ENCODE measurements at places on chromosomes 4 and X.

GRCh38 chr4:163473130-163473529 is 424 bp downstream of the TKTL2 start:
- DNase-seq = no peak

- no peak for DNase-seq
Measured at GRCh38 chrX:39070009-39070408, 268.8 kb downstream of the MID1IP1 start.

- DNase-seq = no peak
Measured at GRCh38 chr4:22430626-22431025, 85.2 kb downstream of the ADGRA3 start.

DNA sequence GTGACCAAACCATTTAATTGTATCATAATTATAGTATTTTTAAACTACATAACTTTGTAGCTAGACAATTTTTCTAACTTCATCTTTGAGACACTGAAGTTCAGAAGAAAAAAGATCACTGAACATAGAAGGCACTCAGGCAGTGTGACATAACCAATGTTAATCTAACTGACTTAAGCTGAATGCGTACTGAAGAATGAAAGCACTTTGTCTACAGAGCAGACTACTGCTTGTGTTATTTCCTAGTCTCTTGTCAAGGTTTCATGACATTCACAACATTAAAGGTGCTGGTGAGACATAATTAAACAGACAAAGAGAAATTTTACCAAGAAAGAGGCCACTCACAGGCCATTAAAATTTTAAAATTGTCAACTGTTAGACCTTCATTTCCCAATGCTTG is 13.5 kb downstream of the AMMECR1 start:
- no peak for DNase-seq

GRCh38 chr4:93384241-93384640 is 444.3 kb upstream of the ATOH1 start:
- DNase-seq = no peak

GRCh38 chr4:168588916-168589531 is 92.2 kb downstream of the PALLD start:
- DNase-seq = no peak

DNA sequence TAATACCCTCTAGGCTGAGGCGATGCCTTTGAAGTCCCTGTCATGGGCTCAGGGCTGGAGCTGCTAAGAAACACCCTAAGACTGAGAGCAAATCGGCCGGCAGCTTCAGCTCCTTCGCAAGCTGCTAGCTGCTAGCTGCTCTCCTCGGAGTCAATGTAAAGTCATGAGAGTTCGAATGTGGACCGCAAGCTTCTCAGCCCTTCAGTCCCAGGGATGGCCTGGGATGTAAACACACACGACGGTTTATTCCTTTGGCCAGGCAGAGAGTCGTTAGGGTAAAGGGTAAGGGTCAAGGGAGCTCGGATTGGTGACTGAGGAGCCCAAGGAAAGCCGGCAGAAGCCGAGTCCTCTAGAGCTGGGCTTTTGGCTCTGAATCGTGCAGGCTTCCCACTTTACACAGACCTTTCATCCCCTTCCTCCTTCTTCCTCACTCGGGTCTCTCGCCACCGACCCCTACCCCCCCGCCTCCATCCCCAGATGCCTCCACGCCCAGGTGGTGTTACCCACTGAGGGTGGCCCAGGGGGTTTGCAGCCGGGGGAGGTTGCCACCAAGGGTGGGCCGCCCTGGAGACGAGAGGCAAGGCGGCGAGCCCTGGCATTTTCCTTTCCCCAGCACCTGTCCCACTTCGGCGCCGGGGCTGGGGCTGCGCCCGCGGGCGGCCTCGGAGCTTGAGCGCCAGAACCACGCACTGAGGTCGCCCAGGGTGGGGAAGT is 3.1 kb upstream of the BCORL1 start:
- DNase-seq = no peak

GRCh38 chrX:8204169-8204935 is 33.3 kb upstream of the VCX2 start:
- no peak for DNase-seq

- DNase-seq = no peak
Measured at GRCh38 chr4:13766761-13767540, 139.4 kb upstream of the BOD1L1 start.

DNA sequence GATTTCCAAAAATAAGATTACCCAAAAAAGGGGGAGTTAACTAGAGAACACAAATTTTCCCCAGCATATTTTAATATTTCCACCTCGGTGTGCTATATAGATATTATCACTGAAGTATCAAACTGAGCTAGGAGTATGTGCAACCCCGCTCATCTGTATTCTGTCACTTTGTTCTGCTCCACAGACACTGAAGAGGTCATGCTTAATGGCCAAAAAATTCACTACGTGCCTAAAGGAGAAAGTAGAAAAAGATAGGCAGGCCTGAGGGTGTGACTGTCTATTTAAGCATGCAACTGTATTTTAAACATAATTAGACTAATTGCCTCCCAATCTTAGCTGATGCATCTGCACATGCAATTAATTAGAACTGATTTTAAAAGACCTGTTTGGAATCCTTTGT is 24.5 kb downstream of the SH3RF1 start:
- no peak for DNase-seq

GRCh38 chr4:72529148-72529822 is 39.7 kb downstream of the ADAMTS3 start:
- no peak for DNase-seq

DNA sequence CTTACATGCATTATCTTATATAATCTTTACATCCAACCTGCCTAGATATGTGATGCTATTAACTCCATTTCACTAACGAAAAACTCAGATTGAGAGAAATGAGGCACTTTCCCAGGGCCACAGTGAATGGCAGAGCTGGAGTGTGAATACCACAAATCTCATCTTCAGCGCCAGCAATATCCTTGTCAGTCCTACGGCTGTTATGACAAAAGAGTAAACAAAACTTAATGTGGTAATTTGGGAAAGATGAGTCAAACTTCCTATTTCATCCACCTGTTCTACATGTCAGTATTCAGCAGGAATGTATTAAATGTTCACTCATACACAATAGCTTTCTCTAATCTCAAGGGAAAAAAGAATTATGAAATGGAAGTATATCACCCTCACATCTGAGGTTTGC is 56.9 kb downstream of the FAT1 start:
- DNase-seq = no peak

DNA sequence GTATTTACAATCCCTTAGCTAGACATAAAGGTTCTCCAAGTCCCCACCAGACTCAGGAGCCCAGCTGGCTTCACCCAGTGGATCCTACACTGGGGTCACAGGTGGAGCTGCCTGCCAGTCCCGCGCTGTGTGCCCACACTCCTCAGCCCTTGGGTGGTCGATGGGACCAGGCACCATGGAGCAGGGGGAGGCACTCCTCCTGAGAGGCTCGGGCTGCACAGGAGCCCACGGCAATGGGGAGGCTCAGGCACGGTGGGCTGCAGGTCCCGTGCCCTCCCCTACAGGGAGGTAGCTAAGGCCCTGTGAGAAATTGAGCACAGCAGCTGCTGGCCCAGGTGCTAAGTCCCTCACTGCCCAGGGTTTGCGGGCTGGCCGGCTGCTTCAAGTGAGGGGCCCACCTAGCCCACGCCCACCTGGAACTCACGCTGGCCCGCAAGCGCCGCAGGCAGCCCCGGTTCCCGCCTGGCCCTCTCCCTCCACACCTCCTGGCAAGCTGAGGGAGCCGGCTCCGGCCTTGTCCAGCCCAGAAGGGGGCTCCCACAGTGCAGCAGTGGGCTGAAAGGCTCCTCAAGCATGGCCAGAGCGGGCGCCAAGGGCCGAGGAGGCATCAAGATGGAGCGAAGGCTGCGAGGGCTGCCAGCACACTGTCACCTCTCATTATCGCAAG is 113.9 kb downstream of the PRDM5 start:
- DNase-seq = no peak

- no peak for DNase-seq
Measured at GRCh38 chr4:58760737-58761136, 1650.6 kb upstream of the IGFBP7 start.

DNA sequence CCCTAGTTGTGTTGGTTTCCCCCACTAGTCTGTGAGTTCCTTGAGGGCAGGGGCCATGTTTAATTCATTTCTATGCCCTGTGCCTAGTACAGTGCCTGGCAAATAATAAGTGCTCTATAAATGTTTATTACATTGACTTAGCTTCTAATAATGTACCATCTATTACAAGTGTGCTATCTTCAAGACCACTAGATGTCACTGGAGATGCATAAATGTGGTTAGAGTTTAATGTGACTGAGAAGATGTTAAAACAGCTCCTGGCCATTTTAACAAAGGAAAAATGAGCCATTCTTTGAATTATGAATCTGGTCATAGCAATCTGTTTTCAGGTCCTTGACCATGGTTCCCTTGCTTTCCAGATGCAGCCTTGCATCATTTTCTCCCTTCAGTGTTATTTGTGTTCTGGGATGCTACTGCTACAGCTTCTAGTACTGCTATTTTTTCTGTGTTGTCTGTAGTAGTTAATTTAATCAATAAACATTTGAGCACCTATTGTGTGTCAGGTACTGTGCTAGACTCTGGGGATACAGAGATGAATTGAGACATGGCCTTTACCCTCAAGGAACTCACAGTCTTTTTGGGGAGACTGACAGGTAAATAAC is 43.2 kb downstream of the SLC9A6 start:
- DNase-seq = no peak

DNA sequence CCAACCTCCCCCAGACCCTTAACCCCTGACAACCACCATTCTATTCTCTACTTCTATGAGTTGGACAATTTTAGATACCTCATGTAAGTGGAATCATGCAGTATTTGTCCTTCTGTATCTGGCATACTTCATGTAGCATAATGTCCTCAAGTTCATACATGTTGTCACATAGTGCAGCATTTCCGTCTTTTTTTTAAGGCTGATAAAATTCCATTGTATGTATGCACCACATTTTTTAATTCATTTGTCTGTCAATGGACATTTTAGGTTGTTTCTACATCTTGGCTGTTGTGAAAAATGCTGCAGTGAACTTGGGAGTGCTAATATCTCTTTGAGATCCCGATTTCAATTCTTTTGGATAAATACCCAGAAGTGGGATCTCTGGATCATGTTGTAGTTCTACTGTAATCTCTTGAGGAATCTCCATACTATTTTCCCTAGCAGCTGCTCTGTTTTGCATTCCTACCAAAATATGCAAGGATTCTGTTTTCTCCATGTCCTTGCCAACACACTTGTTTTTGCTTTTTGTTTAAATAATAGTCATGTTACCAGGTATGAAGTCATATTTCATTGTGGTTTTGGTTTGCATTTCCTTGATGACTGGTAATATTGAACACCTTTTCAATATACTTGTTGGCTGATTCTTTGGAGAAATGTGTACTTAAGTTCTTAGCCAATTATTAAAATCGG is 48.8 kb upstream of the ADAD1 start:
- DNase-seq = no peak

DNA sequence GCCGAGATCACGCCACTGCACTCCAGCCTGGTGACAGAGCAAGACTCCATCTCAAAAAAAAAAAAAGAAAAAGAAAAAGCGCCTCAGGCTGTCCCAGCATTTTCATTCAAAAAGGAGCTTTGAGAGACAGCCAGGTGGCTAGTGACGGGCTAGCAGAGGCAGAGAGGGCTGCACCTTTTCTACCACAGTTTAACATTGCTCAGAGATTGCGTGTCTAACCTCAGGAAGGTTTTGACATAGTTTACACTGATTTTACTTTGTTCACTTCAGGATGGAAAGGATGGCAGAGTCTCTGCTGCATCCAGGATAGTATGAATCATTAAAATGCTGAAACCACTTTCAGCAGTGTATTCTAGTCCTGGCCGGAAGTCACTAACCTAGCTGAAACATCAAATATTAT is 28.1 kb downstream of the ZFP42 start:
- no peak for DNase-seq

DNA sequence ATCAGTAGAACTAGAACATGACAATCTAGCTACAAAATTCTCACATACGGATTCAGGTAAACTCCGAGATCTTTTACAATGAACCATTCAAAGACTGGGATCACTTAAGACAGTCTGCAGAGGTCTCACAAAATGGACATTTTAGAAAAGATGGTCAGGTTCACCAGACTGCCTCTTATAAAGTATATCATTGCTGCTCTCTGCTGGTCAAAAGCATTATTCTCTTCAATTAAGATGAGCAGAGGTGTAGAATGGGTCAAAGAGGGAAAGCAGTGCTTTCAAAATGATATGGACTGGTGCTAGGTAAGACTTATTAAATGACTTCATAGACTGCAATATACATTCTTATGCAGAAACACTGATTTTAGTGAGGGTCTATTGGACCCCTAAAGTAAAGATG is 434.7 kb downstream of the PACRGL start:
- no peak for DNase-seq

DNA sequence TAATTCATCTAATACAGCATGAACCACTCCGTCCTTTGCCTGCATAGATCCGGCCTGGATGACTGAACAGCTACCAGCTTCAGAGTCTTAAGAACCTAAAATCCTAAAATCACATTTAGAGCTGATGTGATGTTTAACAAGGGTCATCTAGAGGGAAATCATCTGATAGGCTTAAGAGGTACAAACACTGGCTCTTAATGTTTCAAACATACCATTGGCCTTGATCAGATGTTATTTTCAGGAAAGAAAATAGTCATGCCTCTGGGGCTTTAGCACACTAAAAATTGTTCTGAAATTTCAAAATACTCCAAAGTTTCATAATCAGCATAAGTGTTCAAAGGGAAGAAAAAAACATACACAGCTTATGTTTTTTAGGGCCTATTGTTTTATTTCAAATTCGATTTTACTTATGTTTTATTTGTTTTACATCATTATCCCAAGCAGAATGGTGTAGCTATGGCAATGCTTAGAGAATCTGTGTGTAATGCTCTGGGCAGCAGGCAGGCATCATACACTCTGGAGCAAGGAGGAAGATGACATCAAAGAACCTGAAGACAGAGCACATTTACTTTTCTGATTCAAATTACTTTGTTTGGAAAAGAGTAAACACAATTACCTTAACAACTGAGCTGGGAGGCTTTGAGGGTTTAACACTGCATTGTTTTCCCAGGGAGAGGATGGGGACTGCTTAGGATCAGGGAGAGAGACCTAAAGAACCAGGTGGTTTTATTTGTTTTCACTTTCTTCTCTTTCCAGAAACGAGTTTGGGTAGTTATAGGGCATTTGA is 25.3 kb upstream of the LEF1 start:
- no peak for DNase-seq

GRCh38 chr4:98516042-98516440 is 142.4 kb downstream of the TSPAN5 start:
- DNase-seq = no peak

- no peak for DNase-seq
Measured at GRCh38 chr4:62899646-62900364, 1509.4 kb downstream of the TECRL start.

DNA sequence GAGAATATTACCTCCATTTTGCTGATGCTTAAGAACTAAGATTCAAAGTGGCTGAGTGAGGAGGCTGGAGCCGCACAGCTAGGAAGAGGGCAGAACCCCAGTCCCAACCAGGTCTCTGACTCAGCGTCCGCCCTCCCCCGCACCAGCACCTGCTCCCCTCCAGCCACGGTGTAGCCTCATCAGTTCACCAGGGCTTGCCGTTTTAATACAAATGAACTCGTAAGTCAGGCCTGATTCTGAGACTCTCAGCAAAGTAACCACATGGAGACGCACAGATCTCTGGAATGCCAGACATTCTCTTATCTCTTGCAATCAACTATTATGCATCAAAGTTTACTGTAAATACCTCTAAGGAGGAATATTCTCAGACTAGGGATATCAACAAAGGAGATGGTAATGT is 52.4 kb downstream of the ENPP6 start:
- DNase-seq = no peak

Measured in stimulated activated naive CD4-positive, alpha-beta T cell treated with Interleukin-2 at 50 U/mL for 16 hours (primary cell).